ENCODE measurements at places on chromosomes 1 and 21.

- DNase-seq, result no peak
Measured at GRCh38 chr1:9233241-9233941, 1.2 kb upstream of the H6PD start.

- no peak for DNase-seq
Measured at GRCh38 chr1:70961374-70961975, 86.1 kb downstream of the PTGER3 start.

GRCh38 chr1:10648689-10649516, 147.5 kb downstream of the CASZ1 start:
- DNase-seq, result no peak

DNA sequence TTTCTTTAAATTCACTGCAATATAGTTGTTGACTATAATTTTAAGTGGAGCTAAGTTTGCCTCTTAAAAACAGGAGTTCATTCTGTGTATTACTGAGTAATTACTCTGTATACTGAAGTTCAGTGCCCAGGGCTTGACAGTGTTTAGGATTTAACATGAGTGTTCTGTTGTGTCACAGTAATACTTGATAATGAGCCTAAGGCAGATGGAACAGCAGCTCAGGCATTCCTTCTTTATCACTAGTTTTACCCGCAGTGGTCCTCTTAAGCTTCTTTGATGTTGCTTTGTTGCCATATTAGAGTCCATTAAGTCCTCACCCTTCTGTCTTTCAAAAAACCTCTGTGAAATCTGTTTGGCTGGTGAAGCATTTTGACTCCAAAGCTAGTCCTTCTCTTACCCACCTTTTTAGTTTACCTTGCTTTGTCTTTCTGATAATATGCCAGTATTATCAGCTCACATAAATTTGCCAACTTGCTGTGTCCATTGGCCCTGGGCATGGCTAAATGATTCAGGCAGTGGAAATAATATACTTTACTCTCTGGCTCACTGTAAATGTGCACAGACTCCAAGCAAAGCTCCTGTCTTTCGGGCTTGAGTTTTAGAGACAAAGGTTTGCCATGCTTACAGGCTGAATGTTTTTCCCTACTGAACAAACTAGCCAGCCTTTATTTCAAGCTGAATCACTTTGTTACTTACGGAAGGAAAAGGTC, 17.7 kb downstream of the HIPK1 start:
- DNase-seq, result no peak

DNA sequence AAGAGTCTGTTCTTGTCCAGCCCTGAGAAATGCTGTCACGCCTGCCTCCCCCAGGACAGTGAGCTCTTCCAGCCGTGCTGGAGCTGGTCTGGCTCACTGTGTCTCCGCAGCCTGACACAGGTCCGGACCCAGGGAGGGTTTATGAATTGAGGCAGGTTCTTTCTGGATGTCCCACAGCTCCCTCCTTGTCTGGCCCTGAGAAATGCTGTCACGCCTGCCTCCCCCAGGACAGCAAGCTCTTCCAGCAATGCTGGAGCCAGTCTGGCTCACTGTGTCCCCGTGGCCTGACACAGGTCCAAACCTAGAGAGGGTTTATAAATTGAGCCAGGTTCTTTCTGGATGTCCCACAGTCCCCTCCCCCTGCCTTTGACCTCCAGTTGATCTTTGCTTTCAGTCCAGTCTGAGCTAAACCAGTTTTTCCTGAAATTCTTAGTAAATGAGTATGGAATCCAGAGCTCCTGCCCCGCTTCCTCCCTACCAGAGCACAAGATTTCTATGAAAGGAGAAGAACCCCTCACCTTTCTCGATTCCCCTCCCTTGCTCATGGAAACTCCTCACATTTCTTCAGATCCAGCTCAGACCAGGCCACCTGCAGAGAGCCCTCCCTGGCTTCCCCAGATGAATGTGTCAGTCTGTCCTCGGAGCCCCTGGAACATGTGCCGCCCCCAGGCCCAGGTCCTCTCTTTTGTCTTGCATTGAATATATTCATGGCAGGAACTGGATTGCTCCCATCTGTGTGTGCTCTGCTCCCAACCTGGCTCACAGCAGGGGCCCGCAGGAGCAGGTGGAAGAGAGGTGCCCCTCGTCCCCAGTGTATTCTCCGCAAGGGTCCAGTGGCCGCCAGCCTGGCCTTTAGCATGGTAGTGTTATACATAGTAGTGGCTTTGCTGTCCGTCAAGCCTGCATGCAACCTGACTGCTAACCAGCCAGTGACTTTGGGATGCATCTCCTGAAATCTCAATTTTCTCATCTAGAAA, 116.3 kb downstream of the EPHB2 start:
- DNase-seq, result no peak

- no peak for DNase-seq
Measured at GRCh38 chr1:162080472-162081015, 11.1 kb downstream of the NOS1AP start.

- no peak for DNase-seq
Measured at GRCh38 chr1:107704911-107705310, 260.1 kb downstream of the VAV3 start.

DNA sequence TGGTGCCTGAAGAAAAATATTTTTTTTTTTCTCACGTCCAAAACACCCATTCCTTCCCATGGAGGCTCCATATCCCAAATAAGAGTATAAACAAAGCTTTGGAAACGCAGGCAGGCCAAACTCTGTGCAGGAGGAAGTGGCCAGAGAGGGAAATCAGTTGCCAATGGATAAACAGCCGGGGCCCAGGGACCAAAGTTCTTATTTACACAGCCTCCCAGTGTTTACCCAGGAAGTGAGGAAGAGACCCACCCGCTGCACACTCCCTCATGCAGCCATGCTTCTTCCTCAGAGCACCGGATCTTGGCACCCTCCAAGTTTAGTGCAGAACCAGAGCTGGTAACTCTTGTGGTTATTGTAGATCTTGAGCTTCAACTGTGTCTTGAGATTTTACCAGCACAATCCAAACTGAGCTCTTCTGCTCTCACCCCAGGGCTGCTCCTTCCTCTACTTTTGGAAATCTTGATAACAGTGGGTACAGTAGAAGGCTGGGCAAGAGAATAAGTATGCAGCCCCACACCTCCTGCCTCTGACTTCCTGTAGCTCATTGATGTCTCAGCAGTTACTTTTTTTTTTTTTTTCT, 14.2 kb downstream of the MARCKSL1 start:
- DNase-seq, result no peak

DNA sequence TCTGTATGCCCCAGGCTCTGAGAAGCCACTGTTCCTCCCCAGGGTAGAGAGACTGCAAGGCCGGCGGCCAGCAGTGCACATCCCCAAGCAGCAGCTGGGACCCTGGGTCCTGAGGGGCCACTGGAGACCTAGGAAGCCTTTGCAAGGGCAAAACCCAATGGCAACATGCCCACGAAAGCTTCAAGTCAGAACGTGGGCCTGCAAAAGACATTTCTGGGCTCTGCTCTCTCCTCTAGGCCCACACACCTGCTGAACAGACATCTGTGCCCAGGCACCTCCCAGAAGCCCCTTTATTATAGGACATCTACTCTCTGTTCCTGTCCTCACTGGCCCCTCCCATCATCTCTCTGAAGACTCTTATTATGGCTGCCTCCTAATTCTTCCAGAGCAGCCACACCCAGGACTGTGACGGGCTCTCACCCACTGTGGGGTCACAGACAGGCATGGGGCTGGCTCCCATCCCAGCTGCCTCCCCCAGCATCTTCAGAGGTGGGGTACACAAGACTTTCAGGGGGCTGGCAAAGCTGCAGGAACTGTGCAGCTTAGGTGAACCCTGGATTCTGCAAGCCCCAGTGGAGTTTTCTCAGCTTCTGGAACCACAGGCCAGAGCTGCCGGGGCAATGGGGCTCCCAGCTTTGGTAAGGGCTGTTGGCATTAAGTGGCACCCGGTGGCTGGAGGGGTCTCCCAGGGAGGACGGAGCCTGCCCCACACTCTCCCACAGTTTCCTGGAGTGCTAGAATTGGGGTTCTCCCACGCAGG, 12.6 kb downstream of the TRIM11 start:
- no peak for DNase-seq

DNA sequence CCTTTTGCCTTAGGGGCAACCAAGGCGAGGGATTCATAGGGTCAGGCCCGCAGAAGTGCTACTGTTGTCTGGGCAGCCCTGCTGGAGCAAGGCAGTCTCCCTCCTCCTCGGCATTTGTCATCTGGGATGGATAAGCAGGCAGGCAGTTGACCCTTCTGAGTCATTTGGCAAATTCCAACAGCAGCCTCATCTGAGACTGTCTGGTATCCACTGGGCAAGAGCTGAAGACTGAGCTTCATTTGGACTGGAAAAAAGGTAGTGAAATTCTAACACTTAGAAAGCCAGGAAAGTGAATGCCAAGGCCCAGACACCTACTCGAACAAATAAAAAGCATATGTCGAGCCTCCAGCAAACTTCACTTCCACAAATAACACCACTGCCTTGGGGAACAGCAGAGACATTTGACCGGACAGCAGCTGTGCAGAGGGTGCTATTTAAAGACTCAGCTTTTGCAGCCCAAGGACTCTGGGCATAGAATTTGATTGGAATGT, 4.0 kb upstream of the ZBTB40 start:
- DNase-seq, result no peak

GRCh38 chr1:82160036-82160435, 359.3 kb downstream of the ADGRL2 start:
- no peak for DNase-seq

- DNase-seq, result no peak
Measured at GRCh38 chr1:154957091-154957657, 1.3 kb upstream of the PBXIP1 start.

- no peak for DNase-seq
Measured at GRCh38 chr1:231485029-231485784, 43.3 kb upstream of the TSNAX start.

- DNase-seq, result no peak
Measured at GRCh38 chr1:213876531-213876930, 111.2 kb upstream of the PROX1 start.

DNA sequence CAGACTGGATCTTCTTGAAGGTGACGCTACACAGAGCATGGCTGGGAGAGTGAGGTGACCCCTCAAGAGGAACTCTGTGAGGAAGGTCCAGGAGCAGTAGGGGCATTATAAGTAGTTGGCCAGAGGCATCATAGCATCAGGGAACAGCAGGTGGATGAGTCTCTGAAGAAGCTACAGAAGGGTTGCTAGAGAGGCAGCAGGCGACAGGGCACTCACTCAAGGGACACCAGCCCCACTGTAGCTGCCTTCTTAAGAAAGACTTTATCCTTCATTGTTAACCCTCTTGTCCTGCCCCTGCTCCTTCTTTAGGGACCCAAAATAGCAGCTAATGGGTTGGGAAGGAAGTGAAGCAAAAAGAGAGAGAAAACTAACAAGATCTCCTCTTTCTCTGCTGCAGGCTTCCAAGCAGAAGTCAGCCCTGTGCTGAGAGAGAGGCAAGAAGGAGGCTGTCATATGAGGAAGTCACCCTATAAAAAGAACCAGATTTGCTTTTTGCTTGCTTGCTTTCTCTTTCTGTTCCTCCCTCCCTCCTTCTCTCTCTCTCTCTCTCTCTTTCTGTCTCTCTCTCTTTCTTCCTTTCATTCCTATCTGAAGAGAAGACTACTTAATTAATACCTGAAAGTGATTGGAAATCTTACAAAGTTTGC, 7.7 kb upstream of the CD5L start:
- DNase-seq, result peak; percentile 47

GRCh38 chr1:41400225-41400624, 39.0 kb downstream of the FOXO6 start:
- no peak for DNase-seq

- DNase-seq, result no peak
Measured at GRCh38 chr21:42080788-42081083, 9.6 kb downstream of the UMODL1 start.

- no peak for DNase-seq
Measured at GRCh38 chr1:200029822-200030152, 2.3 kb downstream of the NR5A2 start.

GRCh38 chr1:40974945-40975344, 4.6 kb upstream of the CTPS1 start:
- no peak for DNase-seq

- no peak for DNase-seq
Measured at GRCh38 chr1:215780139-215780538, 213.0 kb downstream of the KCTD3 start.

DNA sequence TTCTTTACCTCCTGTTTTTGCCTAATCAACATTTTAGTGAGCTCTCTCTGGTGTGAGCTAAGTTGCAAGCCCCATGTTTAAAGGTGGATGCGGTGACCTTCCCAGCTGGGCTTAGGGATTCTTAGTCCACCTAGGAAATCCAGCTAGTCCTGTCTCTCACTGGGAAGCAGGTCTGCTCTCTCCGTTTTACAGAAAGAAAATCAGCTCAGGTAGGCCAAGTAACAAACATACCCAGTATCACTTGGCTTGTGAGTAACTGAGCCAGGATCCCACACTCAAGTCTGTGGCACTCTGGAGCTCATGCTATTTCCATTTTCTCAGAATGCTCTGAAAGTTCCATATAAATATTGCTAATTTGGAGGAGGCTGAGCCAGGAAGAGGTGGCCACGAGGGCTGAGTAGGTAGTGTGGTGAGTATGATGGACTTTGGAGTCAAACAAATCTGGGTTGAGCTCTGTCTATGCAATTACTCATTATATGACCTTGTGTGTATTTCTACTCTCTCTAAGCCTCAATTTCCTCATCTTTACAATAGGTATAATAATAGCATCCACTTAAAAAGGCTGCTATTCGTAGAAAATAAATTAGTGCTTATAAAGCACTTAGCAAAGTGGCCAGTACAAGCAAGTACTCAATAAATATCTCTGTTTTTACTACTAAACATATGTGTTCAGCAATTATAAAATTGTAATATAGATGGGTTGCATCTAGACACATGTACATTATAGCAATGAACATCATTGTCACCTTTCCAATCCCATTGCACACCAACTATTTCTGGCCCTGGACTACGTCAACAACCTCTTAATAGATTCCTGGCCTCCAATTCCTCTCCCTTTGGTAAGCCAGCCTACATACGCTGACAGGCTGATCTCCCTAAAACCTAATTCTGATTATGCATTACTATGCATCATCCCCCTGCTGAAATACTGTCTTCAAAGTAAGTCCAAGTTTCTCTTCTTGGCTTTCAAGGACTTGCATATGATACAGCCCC, 32.7 kb upstream of the DHCR24 start:
- no peak for DNase-seq

DNA sequence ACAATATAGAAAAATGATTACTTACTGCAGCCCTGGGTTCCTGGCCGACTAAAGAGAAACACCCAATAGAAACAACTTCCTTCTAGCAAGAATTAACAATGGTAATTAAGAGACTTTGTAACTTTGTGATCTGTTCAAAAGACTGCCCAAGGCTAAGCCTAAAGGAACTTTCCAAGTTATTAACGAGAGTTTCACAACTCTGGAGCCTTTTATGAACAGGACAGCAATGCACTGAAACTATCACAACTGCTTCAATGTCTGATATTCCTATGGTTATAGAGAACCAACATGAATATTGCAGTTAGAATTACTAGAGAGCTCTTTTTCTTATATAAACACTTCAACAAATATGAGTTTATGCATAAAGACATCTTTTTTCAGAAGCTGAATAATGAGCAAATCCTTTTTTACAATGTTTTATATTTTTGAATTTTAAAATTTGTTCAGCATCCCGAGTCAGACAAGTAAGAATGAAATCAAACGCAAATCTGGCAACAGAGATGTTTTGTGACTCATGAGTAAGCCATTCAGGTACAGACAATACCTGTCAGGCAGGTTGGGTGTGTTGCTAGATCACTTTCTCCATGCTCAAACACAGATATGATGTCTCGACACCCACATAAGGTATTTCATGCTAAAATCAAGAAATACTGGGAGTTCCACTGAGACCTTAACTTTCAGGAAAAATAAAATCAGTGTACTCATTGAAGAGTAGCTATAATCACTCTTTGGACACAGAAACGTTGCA, 22.2 kb upstream of the KCNJ15 start:
- no peak for DNase-seq
